NCI-H1092 treated with DMSO at 0.1 percent for 48 hours (cell line): ENCODE measurements at places on chromosomes 3 and 15.

GRCh38 chr15:65580287-65580686 lies 30.6 kb downstream of the INTS14 start:
- DNase-seq, result no peak

DNA sequence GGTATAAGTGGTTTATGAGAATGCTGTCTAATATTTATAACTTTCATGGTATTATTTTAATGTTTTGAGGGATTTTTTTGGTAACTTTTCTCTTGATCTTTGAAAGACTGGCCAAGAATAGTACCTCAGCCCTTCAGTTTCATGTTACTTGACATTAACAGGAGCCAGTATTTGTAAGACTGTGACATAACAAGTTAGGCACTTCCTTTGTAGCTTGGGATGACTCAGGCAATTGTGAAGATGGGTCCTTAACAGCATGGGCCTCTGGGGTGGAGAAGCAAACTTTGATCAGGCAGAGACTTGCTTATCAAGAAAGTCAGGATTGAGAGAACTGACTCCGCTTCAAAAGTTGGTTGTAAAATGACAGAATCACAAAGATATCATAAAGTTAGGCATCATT lies 9.5 kb downstream of the LRRC49 start:
- DNase-seq, result no peak

- no peak for DNase-seq
Measured at GRCh38 chr3:112321867-112322652, 10.9 kb upstream of the CD200 start.

DNA sequence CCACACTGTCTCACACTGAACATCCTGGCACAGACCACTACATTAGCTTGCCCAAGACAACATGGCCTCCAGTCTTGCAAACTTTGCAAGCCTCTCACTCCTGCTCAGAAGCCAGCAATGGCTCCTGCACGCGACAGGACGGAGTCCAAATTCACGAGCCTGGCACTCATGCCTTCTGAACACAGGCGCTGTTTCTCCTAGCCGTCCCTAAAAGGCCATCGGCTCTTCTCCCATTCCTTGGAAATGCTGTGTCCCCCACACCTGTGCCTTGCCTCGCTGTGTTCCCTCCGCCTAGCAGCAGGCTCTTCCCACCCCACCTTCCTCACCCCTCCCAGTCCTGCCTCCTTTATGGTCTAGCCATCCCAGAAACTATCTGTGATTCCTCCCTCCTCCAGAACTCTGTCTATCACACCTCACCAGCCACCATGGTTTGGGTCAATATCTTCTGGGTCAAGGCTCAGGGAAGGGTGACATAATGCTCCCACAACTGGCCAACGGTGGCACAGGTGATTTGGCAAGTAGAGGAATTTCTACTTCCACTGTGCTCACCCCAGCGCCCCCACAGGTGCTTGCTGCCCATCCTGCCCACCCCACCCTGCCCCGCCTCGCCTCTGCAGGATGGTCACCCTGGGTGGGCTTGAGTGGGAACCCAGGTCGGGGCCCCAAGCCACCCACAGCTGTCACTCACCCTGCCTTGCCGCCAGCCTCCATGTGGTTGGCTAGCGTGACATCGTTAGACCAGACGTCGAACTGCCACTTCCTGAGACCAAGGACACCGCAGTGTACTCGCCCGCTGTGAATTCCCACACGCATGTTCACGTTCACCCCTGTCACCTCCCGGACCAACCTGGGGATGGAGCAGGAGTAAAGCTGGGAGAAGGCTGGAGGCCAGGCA lies 120.7 kb downstream of the ADCY5 start:
- DNase-seq, result no peak

- DNase-seq, result no peak
Measured at GRCh38 chr3:38019658-38020341, 9.6 kb downstream of the PLCD1 start.

DNA sequence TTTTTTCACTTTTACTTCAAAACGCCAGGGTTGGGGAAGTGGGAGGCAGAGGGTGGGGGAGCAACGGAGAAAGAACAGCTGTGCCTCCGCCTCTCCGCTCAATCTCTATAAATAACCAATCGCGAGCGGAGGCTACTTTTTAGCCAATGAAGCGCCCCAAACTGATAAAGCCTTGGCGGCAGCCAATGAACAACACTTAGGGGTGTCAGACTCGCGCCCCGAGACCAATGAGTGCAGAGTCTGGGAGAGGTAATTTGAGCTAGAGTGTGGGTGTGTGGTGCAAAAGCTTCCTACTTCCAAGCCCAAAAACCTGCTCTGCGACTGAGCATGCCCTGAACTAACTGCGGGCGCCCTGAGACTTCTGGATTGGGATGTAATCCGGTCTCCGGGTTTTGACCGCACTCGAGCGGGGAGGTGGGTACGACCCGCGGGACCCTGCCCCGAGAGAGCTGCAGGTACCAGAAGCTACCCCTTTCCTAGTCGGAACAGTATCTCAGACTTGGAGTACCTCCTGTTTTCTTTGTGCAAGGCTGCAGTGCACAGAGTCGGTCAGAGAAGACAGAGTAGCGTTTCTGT lies 800 bp upstream of the RAP2B start:
- DNase-seq, result peak; percentile 15

DNA sequence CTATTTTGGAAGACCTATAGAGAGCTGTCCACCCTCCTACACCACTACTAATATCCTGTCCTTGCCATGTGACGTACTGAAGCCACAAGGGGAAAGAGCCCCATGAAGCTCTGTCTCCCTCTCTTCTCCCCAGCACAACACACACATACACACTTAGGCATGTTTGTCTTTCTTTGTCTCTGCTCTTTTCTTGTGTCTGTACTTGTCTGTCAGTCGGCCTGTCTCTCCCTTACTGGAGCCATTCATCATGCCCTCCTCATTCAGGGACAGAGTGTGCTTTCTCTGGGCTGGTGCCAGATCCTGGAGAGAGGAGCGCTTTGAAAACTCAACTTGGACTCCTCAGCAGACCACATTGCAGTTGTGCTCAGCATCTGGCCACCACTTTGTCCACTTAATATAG lies 47.6 kb downstream of the PSMD6 start:
- DNase-seq, result no peak

DNA sequence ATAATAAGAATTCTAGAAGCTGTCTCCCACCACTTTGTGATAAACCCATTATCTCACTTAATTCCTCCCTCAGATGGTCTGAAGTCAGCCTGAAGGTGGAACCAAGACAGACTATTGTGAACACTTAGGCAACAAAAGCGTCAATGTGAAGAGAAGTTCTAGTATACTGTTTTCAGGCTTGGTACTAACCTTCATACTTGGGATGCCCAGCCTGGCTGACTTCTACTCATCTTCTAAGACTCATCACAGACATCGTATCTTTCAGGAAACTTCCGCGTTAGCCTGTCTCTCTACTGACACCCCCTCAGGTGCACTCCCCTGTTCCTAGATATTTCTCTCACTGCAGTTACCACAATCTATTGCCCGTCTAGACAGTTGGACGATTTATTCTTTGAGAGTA lies 201.2 kb downstream of the SATB1 start:
- DNase-seq, result no peak

DNA sequence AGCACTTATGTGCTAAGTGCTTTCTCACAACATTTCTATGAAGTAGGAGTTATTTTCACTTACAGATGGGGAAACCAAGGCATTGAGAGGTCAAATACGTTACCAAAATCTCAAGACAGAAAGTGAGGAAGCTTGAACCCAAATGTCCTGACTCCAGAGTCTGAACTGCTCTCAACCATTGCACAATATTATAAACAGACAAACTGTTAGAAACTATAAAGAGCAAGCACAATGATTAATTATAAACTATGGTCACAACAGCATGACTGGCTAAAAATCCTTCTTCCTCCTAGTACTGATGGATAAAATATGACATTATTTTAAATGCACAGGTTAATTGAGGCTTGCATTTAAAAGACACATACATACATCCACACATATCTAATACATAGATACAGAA lies 77.9 kb upstream of the ASB14 start:
- no peak for DNase-seq

- peak; percentile 61 for DNase-seq
Measured at GRCh38 chr3:129058441-129059200, 2.0 kb upstream of the GP9 start.

- peak; percentile 31 for DNase-seq
Measured at GRCh38 chr3:126959921-126960603, 22.9 kb upstream of the PLXNA1 start.

- no peak for DNase-seq
Measured at GRCh38 chr15:25875566-25875965, 12.4 kb upstream of the ATP10A start.

DNA sequence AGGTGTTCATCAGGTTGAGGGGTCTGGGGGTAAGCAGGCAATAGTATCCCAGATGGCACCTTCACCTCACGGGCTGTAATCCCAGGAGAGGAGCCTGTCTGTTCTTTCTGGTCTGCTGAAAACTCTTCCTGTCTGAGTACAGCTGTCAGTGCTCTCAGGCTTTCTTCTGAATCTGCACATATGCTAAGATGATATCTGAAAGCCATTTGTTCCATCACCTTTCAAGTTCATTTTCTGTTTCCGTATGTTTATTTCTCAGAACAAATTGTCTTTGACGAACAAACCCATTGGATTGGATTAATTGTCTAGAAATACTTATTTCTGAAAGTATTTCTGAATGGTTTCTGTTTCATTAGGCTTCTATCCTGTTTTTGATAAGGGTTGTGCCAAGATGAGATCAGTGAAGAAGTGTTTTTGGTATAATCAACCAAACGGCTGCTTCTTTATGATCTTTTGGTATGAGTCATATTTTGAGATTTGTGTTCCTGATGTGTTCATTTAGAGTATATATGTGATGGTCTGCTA lies 13.3 kb downstream of the ZNF592 start:
- DNase-seq, result no peak

- peak; percentile 91 for DNase-seq
Measured at GRCh38 chr3:129503471-129504291, 24.8 kb upstream of the RHO start.

GRCh38 chr3:78338405-78338804 lies 1298.5 kb downstream of the ROBO2 start:
- no peak for DNase-seq

DNA sequence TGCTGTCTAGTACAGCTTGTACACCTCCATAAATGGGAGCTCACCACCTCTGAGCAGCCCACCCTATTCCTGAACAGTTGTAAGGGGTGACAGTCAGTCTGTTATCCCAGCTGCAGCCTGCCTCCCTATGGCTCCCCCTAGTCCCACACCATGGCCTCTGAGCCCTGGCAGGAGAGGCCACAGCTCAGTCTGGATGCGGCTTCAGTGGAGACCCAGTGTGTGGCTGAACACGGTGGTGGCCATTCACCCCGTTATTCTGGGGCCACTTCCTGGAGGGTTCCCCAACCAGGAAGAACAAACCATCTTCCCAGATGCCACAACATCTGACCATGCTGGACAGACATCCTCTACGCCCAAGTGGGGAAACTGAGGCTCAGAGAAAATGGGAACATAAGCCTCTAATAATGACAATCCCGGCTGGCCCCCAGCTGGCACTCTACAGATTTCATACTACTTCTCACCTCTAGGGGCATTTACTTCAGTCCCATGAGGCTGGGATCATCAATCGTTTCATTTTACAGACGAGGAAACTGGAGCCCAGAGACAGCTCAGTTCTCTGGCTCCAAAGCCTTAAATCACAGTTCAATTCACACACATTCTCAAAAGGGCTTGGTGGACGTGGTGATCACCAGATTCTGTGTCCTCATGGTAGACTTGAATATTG lies 9.2 kb upstream of the GRIP2 start:
- DNase-seq, result no peak

DNA sequence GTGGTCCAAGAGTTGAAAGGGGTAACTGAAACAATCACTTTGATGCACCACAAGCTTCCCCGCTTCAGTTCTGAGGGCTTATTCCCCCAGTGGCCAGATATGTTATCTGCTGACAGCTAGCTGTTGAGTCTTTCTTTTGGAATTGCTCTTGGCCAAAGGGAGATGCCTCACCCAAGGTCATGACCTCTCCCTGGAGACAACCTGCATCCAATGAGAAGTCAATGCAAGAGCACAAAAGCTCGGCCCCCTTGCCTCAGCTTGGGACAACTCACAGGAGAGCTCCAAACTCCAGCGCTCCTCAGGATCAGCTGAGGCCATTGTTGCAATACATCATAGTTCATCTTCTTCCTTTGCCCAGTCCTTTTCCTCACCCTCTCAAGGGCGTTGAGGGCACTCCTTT lies 31.0 kb upstream of the THBS1 start:
- no peak for DNase-seq

- DNase-seq, result peak; percentile 14
Measured at GRCh38 chr3:187456250-187456649, 88.1 kb downstream of the RTP4 start.

DNA sequence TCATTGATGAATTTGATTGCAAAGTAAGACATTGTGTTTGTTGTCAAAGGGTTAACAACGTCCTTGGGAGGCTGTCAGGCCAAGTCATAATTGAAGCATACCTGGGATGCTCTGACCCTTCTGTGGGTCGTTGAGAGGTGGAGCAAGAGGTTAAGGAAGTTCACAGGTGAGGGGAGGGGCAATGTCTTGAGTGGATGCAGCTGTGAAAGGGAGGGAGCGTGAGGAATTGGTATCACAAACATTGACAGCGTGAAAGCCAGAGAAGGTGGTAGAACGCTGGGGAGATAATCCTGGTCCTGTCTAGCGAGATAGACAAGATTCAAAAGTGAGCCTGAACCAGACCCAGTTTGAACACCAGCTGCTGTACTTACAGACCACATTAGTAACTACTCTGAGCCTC lies 79.4 kb downstream of the HES1 start:
- no peak for DNase-seq

- DNase-seq, result peak; percentile 37
Measured at GRCh38 chr3:31331278-31331677, 201.4 kb upstream of the STT3B start.
